ENCODE measurements at places on chromosomes 5 and 9. TPM values are rescaled to one million over a fixed set of nuclear protein-coding genes. Genes with fewer than 3 reads are reported as not detected.

GRM6 gene
- total RNA-seq = not detected

POLR3G gene
- total RNA-seq = 1.7 TPM

- H3K4me1 ChIP-seq = no peaks in the 10 kb centered on the region
- no peaks in the 10 kb centered on the region for H3K36me3 ChIP-seq
- H3K27me3 ChIP-seq = no peaks in the 10 kb centered on the region
- no peak overlapping the region for H3K4me3 ChIP-seq
- no peak for DNase-seq
- H3K27ac ChIP-seq = no peak overlapping the region
These were observed 125.2 kb downstream of the ZNF354C start for GRCh38 chr5:179185256-179185940.

DNA sequence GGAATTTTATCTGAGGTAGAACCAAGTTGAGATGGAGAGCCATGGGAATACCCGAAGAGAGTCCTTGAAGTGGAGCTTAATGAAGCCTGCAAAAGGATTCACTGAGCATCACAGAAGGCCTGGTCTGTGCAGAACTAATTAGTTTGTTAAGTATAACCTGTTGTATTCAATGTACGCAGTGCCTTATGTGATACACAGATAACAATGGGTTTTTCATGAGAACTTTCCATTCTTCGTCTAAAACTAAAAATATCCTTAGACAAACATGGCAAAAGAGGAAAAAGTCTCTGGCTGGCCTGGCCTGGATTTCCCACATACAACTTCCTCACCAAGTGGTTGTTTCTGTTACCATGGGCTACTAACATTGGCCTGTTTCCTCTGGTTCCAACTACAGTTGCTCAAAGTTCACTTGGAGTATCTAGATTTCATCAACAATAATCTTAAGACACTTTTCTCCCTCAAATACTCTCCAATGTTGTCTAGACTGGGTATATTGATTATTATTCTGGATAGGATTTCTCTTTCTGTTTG lies 237.6 kb upstream of the ZNF462 start:
- DNase-seq = no peak
- H3K4me1 ChIP-seq = no peaks in the 10 kb centered on the region

FOXD4 gene
- not detected for total RNA-seq

CDC20B gene
- total RNA-seq = not detected

- H3K27me3 ChIP-seq = no peaks in the 10 kb centered on the region
- no peaks in the 10 kb centered on the region for H3K4me1 ChIP-seq
- H3K36me3 ChIP-seq = no peaks in the 10 kb centered on the region
- H3K4me3 ChIP-seq = no peak overlapping the region
- DNase-seq = no peak
- H3K27ac ChIP-seq = no peak overlapping the region
These were observed 311.7 kb downstream of the TRIM36 start for GRCh38 chr5:114857941-114858551.

DNA sequence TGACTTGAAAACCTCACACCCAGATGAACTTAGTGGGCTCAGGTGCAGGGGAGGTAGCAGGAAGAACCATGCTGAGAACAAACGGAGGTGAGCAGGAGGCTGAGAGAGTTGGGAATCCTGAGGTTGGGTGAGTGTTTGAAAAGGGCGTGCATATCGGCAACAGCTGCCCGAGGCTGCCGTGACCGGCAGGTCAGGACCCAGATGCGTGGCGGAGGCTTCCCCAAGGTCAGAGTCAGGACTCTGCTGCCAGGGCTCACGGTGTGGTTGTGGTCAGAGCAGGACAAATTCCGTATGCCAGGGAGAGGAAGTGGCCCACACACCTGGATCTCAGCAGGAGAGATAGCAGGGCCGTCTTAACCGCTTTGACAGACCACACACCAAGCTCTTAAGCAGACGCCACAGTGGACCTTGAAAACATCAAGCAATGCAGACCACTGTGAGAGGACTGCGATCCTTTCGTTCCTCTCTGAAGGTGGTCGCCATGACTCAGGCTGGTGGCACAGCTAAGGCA lies 43.1 kb downstream of the ADAMTS16 start:
- no peak for DNase-seq
- no peaks in the 10 kb centered on the region for H3K36me3 ChIP-seq
- no peaks in the 10 kb centered on the region for H3K27me3 ChIP-seq
- H3K27ac ChIP-seq = no peak overlapping the region

DNA sequence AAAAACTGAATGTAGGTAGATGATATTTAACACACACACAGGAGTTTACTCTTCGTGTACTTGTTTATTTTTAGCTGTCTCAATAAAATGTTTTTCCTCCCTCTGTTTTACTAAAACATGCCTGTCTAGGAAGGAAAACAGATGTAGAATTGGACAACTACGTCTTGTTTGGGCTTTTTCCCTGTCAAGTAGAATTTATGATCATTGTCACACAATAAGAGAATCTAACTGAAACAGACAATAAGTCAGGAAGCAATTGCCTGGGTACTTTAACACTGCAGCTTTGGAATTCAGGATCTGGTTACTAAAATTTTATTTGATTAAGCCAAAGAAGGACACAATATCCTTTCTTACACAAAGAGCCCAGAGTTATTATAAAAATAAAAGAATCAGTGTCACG lies 164.2 kb downstream of the ZDHHC21 start:
- DNase-seq = no peak
- H3K36me3 ChIP-seq = no peaks in the 10 kb centered on the region
- H3K27me3 ChIP-seq = no peaks in the 10 kb centered on the region
- no peaks in the 10 kb centered on the region for H3K4me1 ChIP-seq
- H3K27ac ChIP-seq = no peak overlapping the region
